Lung microvascular endothelial cell (primary cell): ENCODE measurements at places on chromosomes 7 and 10.

- no peak for DNase-seq
Observed at GRCh38 chr10:120684226-120684625, 166.9 kb upstream of the WDR11 start.

DNA sequence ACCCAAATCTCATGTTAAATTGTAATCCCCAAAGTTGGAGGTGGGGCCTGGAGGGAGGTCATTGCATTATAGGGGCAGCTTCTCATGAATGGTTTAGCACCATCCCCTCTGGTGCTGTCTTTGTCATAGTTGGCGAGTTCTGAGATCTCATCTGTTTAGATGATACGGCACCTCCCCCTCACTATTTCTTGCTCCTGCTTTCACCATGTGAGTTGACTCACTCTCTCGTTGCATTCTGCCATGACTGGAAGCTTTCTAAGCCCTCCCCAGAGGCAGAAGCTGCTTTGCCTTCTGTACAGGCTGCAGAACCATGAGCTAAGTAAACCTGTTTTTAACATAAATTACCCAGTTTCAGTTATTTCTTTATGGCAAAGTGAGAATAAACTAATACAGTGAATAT is 18.9 kb upstream of the ZNF138 start:
- no peak for DNase-seq

DNA sequence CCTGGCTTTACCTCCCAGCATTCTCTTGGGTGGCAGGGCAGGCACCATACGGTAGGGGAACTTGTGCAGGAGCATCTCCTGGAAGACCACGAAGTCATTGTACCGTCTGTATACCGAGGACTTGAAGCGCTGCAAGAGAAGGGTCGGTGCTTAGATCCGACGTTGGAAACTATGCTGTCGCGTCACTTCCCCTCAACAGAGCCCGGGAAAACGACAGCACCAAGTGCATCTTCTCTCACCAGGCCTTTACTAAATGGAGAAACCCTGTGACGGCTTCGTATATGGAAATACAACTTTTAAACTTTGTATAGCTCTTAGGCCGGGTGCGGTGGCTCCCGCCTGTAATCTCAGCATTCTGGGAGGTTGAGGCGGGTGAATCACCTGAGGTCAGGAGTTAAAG is 33.1 kb downstream of the NUDT1 start:
- DNase-seq = no peak

- DNase-seq = peak; percentile 67
Observed at GRCh38 chr7:151087245-151088018, 1.2 kb downstream of the AGAP3 start.

DNA sequence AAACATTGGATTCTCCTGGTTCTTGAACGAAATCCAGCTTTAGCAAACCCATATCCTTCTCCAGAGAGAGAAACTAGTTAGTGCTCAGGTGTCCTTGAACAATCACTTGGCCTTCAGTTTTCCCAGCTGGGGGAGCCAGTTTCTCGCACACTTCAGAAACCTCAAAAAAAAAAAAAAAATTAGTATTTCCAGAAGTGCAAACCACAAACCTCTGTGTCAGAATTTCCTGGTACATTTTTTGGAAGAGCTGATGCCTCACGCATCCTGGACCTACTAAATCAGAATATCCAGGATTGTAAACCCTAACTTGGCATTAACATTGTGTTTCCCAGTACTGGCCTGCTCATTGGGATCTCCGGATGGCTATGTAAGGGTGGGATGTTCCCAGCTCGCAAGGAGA is 143.4 kb upstream of the EGR2 start:
- peak; percentile 51 for DNase-seq

DNA sequence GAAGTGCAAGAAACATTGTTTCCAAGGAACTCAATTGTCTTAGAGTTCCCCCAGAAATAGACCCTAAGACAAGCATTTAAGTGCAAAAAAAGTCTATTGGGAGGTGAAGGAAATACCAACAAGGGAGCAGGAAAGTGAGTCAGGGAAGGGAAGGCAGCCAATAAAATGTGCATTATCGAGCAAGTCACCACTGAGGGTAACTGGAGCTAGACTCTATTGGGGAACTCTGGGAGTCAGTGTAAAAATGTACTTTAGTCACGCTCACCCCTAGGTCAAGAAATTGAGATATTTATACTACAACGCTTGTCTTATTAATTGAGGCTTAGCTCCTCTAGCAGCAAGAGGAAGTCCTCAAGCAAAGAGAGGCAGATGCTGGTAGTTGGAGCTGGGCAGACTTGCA is 137.7 kb downstream of the RTKN2 start:
- DNase-seq = peak; percentile 52

GRCh38 chr10:105288026-105288425 is 646.9 kb downstream of the SORCS3 start:
- no peak for DNase-seq

DNA sequence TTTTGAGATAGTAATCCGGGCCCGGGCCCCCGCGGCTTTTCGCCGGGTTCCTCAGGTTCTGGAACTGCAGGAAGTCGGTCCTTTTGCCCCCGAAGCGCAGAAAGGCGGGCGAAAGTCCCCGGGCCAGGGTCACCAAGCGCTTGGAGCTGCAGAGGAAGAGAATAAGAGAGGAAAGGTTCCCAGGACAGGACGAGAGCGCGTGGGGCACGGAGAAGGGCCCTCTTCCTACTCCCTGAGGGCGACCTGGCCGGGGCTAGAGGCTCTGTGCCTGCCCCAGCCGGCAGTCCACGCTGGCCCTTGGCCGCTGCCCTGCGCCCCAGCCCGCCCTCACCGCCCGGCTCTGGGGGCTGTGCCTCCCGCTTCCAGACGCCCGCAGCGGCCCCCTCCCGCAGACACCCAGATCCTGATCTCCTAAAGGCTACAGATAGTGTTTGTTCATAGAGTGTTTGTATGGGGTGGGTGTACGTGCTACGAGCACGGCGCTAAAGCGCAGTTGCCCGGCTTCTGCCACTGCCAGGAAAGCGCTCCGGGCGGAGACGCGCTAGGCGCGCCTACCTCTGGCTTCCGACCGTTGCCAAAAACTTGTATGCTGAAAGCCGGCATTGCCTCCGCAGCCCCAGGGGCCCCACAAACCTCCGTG is 3.2 kb downstream of the HPSE2 start:
- no peak for DNase-seq

- DNase-seq = no peak
Observed at GRCh38 chr10:80487791-80488538, 33.9 kb downstream of the TSPAN14 start.

DNA sequence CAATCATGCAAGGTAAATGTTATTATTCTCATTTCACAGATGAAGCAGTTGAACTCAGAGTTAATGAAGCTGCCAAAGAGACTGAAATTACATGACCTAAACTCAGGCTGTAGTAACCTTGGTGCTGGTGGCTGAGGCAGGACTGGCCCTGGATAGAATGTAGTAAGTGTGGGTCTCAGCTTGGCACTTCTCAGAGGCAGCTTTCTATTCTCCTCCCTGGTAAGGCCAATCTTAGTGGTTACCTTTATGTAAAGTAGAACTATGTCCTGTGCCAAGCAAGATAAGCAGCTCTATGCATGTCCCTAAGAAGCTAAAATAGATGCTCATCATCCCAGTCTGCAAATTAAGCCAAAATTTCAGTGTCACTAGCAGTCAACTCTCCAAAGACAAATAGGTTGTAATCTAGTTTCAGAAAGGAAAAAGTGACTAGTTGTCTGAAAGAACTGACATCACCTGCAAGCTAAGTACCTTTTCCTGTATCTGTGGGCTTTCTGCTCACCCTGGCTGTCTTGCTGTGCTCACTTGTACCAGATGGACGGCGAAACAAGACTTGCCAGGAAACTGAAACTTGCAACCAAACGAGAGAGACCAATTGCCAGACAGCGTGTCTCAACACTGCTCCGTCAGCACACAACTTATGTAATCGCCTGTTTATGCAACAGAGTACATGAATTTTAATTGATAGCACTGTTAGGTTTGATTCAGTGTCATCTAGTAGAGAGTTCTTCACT is 43.7 kb downstream of the CH25H start:
- DNase-seq = peak; percentile 19

DNA sequence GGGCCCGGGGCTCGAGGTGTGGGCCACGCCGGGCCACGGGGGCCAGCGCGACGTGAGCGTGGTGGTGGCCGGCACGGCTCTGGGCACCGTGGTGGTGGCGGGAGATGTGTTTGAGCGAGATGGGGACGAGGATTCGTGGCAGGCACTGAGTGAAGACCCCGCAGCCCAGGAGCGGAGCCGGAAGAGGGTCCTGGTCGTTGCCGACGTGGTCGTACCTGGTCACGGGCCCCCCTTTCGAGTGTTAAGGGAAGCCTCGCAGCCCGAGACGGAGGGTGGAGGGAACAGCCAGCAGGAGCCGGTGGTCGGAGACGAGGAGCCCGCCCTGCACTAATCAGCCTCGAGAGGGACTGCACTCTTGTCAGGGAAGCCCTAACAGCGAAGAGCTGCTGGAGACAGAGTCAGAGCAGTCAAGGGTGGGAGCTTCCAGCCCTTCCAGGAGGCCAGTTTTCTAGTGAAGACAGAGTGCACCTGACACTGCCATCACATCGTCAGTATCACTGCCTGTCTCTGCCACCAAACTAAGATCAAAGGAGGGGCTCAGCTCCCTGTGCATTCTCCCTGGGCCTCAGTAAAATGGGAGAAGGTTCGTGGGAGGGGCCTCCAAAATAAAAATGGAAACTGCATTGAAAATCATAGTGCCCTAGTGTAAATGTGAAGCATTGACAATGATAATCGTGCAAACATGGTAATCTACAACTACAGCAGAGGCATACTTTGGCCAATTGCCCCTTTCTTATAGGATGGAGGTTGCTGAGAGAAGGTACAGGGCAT is 1.3 kb downstream of the MBLAC1 start:
- DNase-seq = no peak

DNA sequence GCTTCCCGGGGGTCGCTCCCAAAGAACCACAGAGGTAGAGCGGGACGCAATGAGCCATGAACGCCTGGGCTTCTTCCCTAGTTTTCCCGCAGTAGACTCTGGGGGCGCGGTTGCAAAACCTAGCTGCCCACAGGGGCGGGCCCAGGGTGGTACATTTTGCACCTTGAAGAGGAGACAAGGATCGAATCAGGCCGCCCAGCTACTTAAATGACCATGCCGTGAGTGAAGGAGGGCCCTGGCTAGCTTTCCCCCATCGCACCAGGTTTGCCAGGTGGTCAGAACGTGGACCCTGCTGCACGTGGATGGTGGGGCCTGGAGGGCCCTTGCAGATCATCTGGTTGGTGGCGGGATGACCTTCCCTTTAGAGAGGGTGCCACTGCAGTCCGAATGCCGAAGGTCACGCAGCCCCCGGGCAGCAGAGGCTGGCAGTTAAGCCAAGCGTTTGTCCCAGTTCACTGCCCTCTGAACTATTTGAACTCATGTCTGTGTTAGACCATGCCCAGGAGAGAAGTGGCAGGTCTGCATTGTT is 604 bp upstream of the SHTN1 start:
- DNase-seq = peak; percentile 7

GRCh38 chr10:110992006-110992800 is 72.8 kb downstream of the SHOC2 start:
- DNase-seq = no peak

- DNase-seq = no peak
Observed at GRCh38 chr7:14850039-14850438, 52.5 kb downstream of the DGKB start.

DNA sequence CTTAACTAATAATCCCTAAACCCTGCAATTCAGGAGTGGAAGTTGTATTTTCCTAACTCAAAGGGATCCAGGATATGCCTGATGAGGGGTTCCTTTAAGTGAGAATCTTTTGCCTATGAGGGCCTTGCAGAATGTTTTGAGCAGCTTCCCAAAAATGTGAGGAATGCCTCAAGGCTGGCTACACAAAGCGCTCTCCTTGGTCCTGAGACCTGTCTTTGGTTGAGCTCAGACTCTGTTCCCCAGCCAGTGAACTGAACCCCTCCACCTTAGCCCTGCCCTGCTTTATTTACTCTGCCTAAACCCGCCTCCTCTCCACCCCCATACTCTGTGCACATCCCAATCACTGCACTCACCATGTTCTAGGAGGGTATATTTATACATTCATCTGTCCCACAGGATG is 108.6 kb downstream of the NRCAM start:
- peak; percentile 46 for DNase-seq

- DNase-seq = peak; percentile 92
Observed at GRCh38 chr10:62582804-62583208, 208.6 kb downstream of the ZNF365 start.

GRCh38 chr10:28256776-28257175 is 46.1 kb downstream of the MPP7 start:
- DNase-seq = no peak

DNA sequence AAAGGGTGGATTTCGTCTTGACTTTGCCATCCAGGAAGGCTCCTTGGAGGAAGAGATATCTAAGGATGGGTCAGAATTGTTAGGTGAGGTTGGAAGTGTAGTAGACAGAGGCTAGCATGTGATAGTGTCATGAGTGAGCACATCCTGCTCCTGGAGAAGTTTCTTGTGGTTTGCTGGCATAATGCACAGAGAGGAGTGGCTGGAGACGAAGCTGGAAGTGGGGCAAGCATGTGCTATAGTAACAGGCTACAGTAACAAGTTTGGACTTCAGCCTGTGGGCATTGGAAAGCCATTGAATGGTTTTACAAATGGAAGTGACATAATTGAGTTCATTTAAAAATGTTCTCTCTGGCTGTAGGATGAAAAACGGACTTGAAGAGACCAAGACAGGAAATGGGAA is 175.6 kb upstream of the VWC2 start:
- no peak for DNase-seq

- DNase-seq = peak; percentile 17
Observed at GRCh38 chr7:29345590-29345989, 151.0 kb downstream of the CHN2 start.

DNA sequence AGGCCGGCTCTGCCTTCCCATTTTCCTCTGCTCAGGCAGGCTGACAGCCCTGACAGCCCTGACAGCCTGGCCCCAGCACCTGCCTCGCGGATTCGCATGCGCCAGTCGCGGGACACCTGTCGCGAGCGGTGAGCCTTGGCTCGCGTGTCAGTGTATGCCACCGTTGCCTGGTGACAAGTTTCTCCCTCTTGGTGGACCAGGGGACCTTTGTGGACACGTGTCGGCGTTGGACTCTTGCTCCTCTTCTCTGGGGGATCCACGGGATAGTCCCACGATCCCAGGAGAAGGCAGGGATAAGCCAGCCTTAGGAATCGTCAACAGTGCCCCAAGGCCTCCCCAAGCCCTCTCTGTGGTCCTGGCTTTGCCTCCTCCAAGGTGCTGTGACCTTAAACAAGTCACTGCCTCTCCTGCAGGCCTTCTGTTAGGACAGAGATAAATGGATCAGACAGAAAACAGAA is 18.1 kb upstream of the ZNF273 start:
- DNase-seq = no peak

GRCh38 chr10:73998929-73999691 is 1.2 kb downstream of the VCL start:
- peak; percentile 77 for DNase-seq

- no peak for DNase-seq
Observed at GRCh38 chr7:80676404-80676803, 38.0 kb downstream of the CD36 start.

DNA sequence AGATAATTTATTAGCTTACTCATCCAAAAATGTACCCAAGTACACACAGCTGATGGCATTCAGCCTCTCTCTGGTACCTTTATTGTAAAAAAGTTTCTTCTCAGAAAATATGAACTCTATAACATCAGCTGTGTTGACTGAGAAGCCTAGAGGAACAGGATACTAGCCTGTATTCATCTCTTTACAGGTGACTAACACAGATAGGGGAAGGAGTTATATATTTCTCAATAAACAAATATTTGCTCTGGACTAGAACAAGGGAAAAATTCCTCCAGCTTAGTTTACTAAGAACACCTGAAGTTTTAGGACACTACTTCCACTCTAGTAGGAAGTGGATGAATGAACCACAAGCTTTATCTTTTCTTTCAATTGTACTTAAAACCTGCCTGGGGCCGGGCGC is 67.8 kb downstream of the ZNF248 start:
- DNase-seq = no peak

- no peak for DNase-seq
Observed at GRCh38 chr10:34047389-34047788, 712.9 kb upstream of the NRP1 start.
